ENCODE measurements at places on chromosomes 1 and 21.

GRCh38 chr1:67355745-67356424 lies 48.2 kb downstream of the IL12RB2 start:
- no peak for DNase-seq

GRCh38 chr1:173043253-173043652 lies 7.5 kb downstream of the TNFSF18 start:
- no peak for DNase-seq

DNA sequence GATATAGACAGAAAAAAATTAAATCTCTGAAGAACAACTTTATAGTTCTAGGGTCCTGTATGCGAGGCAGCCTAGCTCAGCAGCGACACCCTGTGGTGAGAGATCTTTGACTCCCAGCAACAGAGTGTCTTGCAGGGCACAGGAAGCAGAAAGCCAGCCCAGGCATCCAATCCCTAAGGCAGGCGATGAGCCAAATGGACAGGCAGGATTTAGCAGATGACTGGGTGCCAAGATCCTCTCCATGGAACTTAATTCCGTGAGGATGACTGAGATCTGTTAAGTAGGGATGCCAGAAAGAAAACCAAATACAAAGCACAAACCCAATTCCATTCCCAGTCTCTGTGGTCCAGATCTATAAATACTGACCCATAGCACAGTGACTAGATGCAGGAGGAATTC lies 38.8 kb downstream of the HLCS start:
- DNase-seq = peak; percentile 33

- no peak for DNase-seq
Observed at GRCh38 chr1:51519865-51520699, 1.0 kb upstream of the EPS15 start.

GRCh38 chr1:20698195-20698910 lies 19.5 kb downstream of the KIF17 start:
- no peak for DNase-seq

- no peak for DNase-seq
Observed at GRCh38 chr1:240732390-240732789, 120.4 kb upstream of the GREM2 start.

GRCh38 chr1:58901008-58901407 lies 117.2 kb upstream of the JUN start:
- no peak for DNase-seq

- no peak for DNase-seq
Observed at GRCh38 chr1:88016947-88017346, 667.1 kb upstream of the PKN2 start.

- no peak for DNase-seq
Observed at GRCh38 chr1:180505732-180506335, 3.5 kb upstream of the ACBD6 start.

DNA sequence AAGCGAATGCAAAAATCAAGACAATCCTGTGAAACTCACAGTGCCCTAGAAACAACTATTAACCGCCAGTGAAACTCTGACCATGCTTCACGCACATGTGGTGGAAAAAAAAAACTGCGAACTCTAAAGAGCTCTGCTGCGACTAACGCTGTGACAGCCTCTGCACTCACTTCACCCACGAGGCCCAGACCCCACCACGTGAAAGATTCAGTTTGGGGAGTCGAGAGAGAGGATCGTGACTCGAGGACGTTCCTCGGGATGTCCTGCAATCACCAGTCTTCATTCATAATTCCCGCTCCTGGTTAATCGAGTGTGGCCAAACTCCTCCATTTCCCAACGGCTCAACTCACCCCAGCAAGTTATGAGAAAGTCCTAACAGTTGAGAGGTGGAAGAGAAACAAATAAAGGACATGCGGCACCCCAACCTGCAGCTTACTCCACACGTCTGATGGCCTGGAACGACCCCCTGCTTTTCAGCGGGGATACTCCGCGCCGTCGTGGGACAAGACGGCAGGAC lies 1.1 kb downstream of the SERBP1 start:
- no peak for DNase-seq

DNA sequence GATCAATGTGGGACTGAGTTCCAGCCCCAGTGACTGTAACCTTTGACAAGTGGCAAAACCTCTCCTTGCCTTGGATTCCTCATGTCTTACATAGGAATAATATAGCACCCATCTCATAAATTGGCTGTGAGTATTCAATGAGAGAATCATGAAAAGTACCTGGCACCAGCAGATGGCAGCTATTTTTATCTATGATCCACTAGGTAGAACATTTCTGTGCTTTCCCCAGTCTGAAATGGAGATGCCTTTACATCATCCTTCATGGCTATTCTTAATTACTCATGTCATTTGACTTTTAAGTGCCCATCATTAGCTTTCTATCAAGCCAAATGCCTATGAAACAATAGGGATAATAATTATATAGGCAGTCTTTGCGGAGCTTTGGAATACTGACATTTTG lies 130.1 kb downstream of the TGFB2 start:
- DNase-seq = no peak

GRCh38 chr1:15107058-15107687 lies 46.4 kb upstream of the TMEM51 start:
- no peak for DNase-seq

DNA sequence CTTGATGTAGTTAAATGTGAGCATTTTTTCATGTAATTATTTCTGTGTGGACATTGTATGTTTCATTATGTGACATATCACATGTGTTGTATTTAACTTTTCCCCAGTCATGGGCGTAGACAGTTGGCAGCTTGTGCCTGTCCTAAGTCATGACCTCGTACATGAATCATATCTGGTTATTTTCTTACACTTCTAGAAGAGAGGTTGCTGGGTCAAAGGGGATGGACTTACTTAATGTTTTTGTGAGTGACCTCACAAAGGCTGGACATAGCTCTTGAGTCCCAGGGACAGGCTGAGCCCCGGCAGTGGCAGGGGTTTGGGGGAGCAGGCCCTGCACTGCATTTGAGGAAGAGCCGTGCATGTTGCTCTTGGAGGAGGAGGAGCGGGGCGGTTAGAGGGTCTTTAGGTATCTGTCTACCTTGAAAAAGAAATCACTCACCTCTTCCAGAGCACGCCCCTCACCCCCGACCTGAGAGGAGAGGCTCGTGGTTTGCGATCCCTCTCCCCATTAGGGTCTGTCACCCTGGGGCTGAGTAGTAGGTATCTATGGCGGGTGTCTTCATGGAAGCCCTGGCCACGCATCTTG lies 16.4 kb downstream of the IFNGR2 start:
- DNase-seq = no peak

- DNase-seq = no peak
Observed at GRCh38 chr1:16043521-16043920, at the start of gene CLCNKB. CLCNKB (plus strand) TSS chr1:16043782; CDS start chr1:16044493, 711 bp downstream.

GRCh38 chr1:64516301-64516700 lies 46.4 kb downstream of the CACHD1 start:
- no peak for DNase-seq
